ENCODE measurements at places on chromosomes 1 and 21.

- no peak for DNase-seq
Measured at GRCh38 chr1:79113836-79114235, 107.3 kb upstream of the ADGRL4 start.

DNA sequence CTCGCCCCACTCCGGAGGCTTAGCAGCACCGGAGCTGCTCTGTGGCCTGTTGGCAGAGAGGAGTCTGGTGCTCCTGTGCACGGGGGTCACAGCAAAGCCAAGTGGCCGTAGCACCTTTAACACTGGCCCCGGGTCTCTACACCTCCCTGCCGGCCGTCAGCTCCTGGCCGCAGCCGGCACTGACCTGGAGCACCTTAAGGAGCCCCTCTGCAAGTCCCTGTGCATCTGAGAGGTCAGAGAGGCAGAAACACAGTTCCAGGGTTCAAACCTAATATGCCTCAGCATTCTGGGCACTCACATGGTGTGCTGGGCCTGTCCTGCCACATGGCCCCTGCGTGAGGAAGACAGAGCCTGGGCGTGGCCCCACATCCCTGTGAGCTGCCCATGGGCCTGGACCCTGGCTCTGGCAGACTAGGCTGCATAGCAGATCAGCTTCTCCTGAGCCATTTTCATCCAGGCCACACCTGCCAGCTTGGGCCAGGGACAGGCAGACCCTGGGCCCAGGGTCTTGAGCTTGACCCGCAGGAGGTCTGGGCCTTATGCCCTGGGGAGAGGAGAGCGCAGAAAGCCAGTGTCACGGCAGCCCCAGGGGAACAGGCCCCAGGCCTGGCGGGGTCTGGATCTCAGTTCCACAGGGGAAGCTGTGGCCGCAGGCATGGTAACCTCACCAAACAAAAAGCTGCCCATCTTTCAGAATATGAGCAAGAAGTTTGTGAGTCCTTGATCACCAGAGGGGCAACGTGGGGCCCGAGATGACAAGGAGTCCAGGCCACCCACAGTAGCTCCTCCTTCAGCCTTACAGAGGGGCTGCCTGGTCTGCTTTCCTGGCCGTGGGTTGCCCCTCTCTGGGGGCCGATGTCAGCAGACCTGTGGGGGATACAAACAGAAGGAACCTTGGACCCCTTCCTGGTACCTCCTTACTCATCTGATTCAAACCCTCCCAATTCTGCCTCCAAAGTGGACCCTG, 146.0 kb upstream of the COL6A1 start:
- DNase-seq, result no peak

DNA sequence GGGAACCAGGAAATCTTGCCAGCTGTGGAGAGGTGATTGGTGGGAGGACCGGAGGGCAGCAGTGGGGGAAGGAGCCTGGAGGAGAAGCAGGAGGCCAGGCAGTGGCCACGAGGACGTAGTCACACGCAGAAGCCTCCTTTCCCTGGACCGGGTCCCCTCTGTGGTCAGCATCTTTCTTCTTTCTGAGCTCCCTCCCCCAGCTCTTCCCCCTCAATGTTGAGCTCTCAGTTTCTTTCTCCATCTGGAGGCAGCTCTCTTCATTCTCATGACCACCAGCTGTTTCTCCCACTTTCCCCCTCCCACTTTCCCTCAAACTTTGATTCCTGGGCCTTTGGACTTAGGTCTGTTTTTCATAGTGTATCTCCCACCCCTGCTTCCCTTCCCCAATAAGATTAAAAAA, 18.3 kb downstream of the KIRREL1 start:
- no peak for DNase-seq

DNA sequence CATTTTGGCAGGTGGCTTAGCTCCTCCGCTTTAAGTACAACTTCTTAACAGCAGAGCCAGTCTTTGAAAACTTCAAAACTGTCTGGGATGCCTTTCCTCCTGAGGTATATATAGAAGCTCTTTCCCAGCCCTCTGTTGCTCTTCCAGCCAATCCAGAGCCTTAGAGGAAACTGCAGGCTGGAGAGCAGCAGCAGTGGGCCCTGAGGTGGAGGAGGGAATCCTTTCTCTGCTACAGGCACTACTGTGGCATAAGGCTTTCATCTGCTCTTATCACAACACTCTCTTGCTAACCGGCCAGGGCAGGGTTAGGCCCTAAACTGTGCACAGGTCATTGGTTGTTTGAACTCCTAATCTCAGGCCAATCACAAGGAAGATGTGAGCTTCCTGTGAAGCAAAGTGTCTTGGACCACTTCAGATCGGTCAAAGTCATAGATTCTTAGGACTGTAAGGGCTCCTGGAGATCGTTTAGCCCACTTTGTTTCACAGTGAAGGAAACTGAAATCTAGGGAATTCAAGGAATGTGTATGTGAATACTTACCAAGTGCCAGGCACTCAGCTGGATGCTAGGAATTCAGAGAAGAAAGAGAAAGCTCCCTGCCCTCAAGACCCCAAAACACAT, at the start of gene RGS5:
Gene RGS5, minus strand, starts transcription at position 84 of the 619 bp plus-strand sequence. Its CDS starts 81 bp downstream, at position 3.
- no peak for DNase-seq

DNA sequence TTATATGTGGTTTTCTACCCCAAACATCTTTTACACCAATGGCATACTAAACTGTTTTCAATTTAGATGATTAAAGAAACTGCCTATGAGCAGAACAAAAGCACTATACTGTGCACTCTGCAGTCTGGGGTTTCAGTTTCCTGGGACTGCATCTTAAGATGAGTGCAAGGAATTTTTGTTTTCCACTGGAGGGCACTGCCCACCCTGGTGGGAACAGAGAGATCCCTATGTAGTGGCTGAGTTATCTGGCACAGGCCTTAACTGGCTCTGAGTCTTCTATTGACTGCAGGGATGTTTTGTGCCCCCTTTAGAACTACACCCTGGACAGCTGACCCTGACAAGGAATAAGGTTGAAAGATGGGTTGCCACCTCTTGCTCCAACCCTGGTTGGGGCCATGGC, 12.0 kb downstream of the PROK1 start:
- DNase-seq, result no peak

- peak; percentile 43 for DNase-seq
Measured at GRCh38 chr21:41953831-41954653, at the start of gene C2CD2. TSS of gene C2CD2 (minus strand) at chr21:41954018. CDS start at chr21:41953648, 370 bp downstream.
